ENCODE measurements at places on chromosomes 16 and 17. TPM values are rescaled to one million over a fixed set of nuclear protein-coding genes. Genes with fewer than 3 reads are reported as not detected.
A peak's percentile ranks its signal among the peaks of the same experiment; 100 is the strongest.

DNA sequence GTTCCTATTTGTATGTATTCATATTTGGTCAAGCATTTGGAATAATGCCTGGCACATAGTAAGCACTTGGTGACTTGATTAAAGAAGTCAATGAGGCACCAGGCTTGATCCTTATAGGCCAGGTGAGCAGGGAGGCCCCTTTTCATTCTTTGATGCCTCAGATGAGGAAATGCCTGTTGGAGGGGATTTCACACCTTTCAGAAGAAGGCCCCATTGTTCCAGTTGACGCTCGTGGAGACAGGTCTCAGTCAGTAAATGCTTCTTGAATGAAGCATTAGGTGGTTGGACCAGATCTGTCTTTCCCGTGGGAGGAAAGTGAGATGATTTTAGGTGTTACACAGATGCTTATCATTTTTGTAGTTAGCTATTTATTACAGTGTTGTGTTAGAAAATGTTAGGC, 13.0 kb downstream of the LCMT1 start:
- H3K27ac ChIP-seq: peak overlapping the region; percentile 44
- H3K36me3 ChIP-seq: peaks cover 8% of the 10 kb centered on the region
- H3K4me3 ChIP-seq: no peak overlapping the region
- DNase-seq: peak; percentile 14
- no peaks in the 10 kb centered on the region for H3K27me3 ChIP-seq

- peak; percentile 28 for DNase-seq
- H3K36me3 ChIP-seq: peaks cover 6% of the 10 kb centered on the region
- no peaks in the 10 kb centered on the region for H3K4me1 ChIP-seq
- H3K27me3 ChIP-seq: no peaks in the 10 kb centered on the region
Observed at GRCh38 chr16:24834459-24835335, 11.1 kb upstream of the SLC5A11 start.

GRCh38 chr16:49631187-49632041, 224.5 kb downstream of the ZNF423 start:
- no peaks in the 10 kb centered on the region for H3K36me3 ChIP-seq
- no peak for DNase-seq
- no peaks in the 10 kb centered on the region for H3K4me1 ChIP-seq
- no peak overlapping the region for H3K4me3 ChIP-seq
- H3K27me3 ChIP-seq: no peaks in the 10 kb centered on the region
- no peak overlapping the region for H3K27ac ChIP-seq

DNA sequence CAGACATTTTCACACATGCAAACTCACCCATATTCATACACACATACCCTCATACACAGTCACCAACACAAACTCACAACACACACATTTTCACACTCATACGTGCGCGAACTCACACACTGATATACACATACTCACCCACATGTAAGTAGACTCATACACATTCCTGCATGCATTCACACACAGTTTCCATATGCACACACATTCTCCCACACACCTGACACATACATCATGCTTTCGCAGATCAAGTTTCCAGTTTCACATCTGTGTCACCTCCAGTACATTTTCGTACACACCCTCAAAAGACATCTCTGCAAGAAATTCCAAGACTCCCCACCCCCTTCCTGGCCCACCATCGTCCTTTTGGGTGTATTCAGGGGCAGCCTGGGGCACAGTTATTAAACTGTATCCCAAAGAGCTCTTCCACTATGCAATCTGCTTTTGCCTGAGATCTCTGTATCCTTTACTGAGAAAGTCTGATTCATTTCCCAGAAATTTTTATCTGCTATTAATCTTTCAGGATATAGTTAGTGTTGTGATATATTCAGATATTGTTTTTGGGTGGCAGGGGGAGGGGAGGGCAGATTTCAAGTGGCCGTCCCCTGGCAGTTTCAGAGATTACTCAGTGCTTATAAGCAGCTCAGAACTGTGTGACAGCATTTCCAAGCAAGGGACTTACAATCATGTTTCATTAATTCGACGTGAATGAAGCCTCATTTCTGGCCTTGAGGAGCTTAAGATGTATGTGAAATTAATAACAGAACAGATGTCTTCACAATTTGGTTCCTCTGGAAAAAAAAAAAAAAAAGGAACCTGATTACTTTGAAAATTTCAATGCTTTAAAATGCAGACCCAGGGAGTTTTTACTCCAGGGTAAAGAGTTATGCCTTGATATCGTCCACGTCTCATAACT, 35.3 kb upstream of the MMP2 start:
- H3K4me1 ChIP-seq: peaks cover 2% of the 10 kb centered on the region
- no peak overlapping the region for H3K4me3 ChIP-seq
- H3K36me3 ChIP-seq: no peaks in the 10 kb centered on the region
- no peak overlapping the region for H3K27ac ChIP-seq
- H3K27me3 ChIP-seq: peaks cover 8% of the 10 kb centered on the region
- no peak for DNase-seq

DNA sequence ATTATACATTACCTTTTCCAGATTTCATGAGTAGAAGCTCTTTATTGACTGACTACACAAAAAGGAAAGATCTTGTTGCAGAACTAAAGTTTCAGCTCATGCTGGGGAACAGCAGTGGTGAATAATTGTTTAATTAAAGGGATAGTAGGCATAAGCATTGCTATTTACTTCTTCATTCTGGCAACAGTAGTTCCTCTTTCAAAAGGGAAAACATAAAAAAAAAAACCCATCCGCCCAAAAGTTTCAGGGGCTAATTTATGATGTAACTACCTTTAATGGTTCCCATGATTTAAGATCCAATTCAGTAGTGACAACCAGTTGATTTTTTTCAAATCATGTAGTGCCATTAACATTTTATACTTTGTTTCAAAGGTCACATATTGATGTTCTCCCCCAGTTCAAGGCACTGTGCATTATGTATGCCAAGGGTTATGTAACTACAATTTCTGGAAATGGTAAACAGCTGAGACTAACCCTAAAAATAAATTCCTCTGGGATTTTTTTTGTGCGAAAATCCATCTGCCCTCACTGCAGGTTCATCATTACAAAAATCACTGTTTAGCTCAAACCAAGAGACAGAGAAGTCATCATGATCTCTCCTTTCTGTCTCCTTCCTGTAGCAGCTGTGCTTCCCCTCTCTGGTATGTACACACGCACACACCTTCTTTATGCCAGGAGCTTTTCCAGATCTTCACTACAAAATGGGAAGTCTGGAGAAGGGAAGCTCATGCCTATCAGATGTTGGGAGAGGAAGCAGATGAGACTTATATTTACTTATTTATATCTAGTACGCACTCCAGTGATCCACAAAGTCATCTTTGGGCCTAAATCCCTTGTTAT, 2.2 kb upstream of the PHLPP2 start:
- no peak overlapping the region for H3K4me3 ChIP-seq
- peaks cover 17% of the 10 kb centered on the region for H3K4me1 ChIP-seq
- no peak for DNase-seq
- no peaks in the 10 kb centered on the region for H3K27me3 ChIP-seq

The INTS2 gene
- 27.9 TPM for total RNA-seq

The CDH5 gene
- not detected for total RNA-seq

The SLC38A8 gene
- not detected for total RNA-seq

The EVPLL gene
- 0.37 TPM for total RNA-seq

Measured in activated CD4-positive, alpha-beta T cell treated with anti-CD3 and anti-CD28 coated beads for 36 hours (primary cell).